ENCODE measurements at places on chromosomes 7 and 10.

DNA sequence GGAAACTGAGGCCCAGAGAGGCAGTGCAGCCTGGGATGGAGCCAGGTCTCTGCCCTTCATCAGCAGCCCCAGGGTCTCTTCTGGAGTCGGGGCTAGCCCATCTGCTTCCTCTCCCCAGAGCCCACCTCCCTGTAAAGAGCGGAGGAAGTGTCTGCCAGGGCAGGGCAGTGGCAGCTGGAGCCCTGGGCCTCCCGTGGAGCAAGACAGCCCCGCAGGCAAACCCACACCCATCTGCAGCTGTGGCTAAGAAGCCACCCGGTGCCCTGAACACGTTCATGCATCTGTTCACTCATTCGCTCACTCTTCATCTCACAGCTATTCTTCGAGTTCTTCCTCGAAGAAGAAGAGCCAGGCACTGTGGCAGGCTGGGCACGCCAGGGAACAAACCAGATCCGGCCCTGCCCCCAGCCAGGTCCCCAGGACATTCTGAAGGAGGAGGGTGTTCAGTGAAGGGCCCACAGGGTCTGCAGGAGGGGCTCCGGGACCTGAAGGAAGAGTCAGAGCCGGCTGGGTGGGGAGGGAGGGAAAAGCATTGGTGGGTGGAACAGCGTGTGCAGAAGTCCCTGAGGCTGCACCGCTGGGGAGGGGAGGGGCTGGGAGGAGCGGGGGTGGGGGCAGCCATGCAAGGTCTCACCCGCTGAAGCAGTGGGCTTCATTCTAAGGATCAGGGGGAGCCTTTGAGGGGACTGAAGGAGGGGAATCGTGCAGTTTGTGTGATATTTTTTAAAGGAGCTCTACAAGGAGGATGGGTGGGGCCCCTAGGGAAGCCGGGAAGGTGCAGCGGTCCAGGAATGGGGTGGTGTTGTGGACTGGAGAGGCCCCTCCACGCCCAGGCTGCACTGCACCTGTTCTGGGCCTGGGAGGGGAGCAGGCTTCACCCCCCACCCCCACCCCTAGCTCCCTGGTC, 99.1 kb downstream of the UNCX start:
- no peak for DNase-seq

DNA sequence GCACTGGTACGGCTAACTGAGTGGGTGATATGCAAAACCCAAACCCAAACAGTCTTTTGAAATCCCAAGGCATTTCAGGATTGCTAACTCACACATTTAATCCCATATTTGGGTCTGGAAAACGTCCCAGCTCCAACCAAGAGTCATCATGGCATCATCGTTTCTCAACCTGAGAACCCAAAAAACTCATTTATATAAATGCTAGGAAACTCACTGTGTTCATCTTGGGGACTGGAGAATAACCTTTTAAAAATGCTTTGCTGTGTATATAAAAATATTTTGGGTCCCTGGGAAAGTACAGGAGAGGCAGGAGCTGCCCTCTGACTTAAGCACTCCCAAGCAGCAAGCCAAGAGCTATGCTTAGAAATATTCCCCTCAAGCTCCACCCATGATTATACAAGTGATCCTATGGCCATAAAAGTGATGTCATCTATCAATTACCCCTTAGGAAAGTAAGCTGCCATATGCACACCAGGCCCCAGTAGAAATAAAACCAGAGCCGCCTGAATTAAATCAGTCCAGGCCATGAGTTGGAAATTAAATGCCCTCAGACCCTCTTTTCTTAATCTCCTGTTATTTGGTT, 352.1 kb downstream of the FRMD4A start:
- no peak for DNase-seq

GRCh38 chr10:57897611-57898010, 370.1 kb downstream of the IPMK start:
- no peak for DNase-seq

DNA sequence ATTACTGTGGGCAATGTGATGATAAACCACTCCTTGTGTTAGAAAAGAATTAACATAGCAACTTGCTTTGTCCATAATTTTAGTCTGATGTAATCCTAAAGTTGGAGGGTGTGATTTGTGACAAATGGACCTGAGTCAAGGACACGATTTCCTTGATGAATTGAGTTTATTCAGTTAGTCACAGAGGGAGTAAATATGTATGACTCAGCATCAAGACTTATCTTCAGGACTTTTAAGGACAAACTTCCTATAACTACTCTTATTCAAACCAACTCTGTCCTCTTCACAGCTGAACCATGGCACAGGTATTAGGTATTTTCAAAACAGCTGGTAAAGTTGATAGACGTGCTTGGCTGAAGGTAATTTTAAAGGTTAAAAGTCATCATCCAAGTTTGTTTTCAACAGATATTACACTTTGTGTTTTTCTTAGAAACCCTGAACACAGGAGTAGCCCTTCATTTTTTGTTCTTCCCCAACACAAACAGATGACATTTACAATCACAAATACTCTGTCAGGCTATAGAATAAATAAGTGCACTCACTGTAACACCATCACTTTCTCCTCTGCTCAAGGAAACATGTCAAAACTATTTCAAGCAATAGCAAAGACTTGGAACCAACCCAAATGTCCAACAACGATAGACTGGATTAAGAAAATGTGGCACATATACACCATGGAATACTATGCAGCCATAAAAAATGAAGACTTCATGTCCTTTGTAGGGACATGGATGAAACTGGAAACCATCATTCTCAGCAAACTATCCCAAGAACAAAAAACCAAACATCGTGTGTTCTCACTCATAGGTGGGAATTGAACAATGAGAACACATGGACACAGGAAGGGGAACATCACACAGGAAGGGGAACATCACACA, 54.5 kb downstream of the COA1 start:
- no peak for DNase-seq

DNA sequence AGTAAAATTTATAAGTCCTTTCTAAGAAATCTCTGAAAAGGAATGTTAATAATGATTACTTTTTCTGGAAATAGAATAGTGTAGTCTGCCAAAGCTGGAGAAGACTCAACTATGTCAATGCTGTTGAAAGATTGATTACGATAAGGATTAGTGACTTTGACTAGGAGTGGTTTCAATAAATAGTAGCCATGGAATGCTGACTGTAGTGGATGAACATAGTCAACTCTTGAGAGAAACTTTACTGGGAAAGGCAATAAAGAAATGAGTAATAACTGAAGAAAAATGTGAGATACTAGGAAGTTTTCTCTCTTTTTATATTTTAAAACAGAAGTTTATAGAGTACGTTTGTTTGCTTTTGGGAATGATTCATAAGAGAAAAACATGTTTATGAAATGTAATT, 105.0 kb upstream of the CDK13 start:
- no peak for DNase-seq

GRCh38 chr7:31892099-31892829, 177.9 kb downstream of the PDE1C start:
- DNase-seq, result no peak

- no peak for DNase-seq
These were observed 499 bp downstream of the GAL3ST4 start for GRCh38 chr7:100167912-100168323.

DNA sequence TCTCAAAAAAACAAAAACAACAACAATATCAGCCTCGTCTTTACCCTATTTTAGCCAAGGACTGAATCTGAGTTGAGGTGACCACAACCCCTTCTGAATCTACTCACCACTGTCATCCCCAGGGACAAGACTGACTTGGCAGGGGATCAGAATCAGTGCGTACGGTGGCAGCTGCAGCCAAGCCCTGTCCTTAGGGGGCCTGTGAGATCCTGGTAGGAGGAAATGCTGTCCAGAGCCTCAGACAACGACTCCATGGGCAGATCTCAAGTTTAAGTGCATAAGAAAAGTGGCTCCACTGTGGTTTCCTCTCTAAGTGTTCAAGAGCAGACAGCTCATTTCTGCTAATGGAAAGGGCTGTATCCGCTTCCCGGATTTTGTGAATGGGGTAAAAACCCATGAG, 22.4 kb upstream of the CYTH3 start:
- no peak for DNase-seq

DNA sequence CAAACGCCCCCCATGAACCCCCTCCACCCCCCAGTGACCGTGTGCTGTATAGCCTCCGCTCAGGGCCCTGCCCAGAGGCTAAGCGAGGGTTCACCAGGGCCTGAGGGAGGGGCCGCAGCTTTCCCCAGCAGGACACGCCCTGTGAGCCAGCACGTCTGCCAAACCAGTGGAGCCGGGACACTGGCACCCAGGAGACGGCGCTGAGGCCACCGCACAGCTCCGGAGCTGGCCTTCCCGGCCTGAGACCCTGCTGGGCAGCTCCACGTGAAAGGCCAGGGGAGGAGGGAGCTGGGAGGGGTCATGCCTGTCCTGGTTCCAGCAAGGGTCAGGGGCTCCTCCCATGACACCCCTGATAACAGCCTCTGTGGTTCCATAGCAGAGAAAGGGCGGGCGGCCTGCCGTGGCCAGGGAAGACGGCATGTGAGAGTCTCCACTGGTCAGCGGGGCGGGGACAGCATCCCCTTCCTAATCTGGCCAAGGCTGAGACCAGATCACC, 278.3 kb downstream of the ELFN1 start:
- DNase-seq, result no peak

GRCh38 chr10:33819206-33819605, 484.7 kb upstream of the NRP1 start:
- DNase-seq, result no peak

GRCh38 chr10:76778914-76779795, 858.5 kb downstream of the KCNMA1 start:
- no peak for DNase-seq

- DNase-seq, result no peak
These were observed 1.7 kb downstream of the OPALIN start for GRCh38 chr10:96357038-96357620.

DNA sequence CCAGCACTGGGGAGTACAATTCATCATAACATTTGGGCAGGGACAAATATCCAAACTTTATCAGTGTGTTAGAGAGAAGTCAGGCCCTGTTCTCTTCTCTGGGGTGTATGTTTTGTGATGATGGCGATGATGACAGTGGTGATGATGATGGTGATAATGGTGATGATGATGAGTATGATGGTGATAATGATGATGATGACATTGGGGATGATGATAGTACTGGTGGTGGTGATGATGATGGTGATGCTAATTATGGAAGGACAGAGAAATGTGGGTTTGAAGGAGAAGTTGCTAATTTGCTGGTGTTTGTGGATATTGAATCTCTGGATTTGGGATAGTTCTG, 64.0 kb downstream of the CAMK1D start:
- DNase-seq, result no peak

- DNase-seq, result no peak
These were observed 80.7 kb downstream of the MAD1L1 start for GRCh38 chr7:2151801-2152612.

DNA sequence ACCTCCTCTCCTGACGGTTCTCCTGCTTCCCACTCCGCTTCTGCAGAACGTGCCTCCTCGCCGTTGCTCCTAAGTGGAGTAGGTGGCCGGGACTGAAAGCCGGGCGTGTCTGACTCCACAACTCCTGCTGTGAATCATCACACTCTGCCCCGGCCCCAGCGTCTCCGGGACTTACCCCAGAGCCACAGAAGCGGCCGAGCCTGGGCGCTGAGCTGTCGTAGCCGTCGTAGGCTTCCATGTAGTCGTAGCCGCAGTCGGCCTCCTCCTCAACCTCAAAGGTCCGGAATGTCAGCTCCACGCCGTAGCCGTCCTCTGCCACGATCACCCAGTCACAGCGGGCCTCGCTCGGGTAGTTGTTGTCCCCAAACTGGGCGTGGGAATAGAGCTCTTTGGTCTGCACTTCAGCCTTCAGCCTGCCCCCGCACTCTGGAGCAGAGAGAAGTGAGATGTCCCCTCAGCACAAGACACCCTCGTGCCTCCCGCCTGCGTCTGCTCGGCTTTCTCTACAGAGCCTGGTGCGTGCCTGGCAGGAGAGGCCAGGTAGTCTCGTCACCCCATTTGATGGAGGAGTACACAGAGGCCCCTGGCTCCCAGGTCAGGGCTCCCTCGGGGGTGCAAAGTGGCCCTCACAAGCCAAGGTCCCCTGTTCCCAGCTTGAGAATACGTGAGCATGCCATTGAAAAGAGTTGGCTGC, 11.2 kb upstream of the OPALIN start:
- no peak for DNase-seq

- DNase-seq, result no peak
These were observed 43.5 kb downstream of the ADK start for GRCh38 chr10:74194545-74194944.

DNA sequence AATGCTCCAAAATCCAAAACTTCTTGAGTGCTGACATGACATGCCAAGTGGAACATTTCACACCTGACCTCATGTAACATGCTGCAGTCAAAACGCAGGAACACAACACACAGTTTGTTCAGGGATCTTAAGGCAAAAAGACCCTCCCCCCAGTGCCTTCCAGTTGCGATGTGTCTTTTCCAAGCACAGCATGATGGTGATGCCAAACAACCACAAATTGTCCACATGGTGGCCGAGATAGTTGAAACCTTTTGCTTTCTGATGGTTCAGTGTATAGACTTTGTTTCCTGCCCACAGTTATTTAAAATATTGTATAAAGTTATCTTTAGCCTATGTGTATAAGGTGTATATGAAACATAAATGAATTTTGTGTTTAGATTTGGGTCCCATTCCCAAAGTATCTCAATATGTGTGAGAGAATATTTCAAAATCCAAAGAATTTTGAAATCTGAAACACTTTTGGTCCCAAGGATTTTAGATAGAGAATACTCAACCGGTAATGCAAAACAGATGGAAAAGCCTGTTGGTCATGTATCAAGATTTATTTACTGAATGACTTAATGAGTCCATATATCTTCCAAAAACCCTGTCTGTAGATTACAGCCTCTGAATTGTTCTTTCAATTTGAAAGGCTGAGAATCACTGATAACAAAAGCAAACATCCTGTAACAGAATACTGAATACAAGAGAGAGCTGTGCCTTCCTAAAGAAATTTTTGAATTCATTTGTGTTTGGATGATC, 93.4 kb upstream of the OIT3 start:
- DNase-seq, result no peak

- no peak for DNase-seq
These were observed 18.5 kb upstream of the AGR3 start for GRCh38 chr7:16900209-16900768.

DNA sequence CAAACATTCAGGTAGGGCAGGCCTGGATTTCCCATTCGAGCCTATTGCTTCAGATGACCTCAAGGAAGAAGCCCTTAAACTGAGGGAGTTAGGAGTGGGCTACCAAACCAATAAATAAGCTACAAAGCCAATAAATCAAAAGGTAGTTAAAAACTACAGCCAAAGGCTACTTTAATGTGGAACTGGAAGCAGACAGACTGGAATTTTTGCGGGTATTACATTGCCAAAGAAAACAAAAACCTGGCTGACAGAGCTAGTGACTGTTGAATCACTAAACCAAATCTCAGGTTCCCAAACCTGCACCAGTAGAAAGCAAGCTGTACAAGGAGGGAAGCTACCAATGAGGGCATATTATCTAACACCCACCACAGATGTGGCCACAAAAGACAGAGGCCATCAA, 315.6 kb downstream of the GRM8 start:
- DNase-seq, result no peak

- DNase-seq, result no peak
These were observed 79.8 kb upstream of the ARID5B start for GRCh38 chr10:61821693-61822092.

DNA sequence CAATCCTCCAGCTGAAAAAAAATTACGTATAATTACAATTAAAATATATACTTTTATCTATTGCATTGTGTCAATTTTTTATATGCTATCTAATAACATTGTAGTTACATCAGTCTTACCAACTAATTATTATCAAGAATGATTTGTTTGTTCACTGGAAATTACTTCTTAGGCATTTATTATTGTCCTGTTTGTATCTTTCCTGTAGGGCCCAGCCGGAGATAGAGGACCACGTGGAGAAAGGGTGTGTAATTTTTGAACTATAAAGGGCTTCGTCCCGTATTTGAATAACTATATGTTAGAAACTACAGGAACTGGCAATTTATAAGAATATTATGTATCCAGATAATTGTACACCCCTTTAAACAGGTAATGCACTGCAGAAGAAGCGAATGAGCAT, 4.1 kb downstream of the COL1A2 start:
- DNase-seq, result no peak
